ENCODE measurements at places on chromosomes 1 and 21.
A peak's percentile ranks its signal among the peaks of the same experiment; 100 is the strongest.

- DNase-seq = no peak
Observed at GRCh38 chr1:33683913-33684312, 180.0 kb upstream of the HMGB4 start.

DNA sequence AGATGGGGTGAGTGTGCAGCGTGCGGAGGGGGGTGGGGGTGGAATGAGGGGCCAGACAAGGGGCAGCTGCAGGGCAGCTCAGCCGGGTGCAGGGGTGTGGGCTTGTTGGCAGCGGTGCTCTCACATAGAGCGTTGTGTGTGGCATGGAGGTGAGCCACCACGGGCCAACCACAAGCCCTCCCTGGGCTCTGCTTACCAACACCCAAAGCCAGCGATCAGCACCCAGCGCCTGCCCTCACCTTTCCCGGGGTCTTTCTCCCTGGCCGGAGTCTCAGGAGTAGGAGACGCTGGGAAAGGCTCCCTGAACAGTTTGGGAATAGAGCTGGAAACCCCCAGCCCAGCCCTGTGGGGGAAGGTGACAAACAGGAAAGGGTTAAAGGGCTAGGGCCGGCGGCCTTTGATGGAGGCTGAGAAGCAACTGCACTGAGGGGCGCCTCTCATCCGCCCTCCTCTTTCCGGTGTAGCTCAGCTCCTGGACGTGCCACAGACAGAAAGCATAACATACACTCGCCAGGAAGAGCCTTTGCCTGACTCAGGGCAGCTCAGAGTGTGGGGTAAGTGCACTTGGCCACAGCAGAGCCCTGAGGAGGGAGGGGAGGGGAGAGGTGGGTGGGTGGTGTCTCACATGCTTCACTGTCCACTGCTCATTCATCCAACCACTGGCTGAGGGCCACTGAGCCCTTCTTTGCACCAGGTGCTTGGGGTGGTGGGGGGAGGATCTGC, 577 bp downstream of the IKBKE start:
- no peak for DNase-seq

- no peak for DNase-seq
Observed at GRCh38 chr1:113905435-113905861, 322 bp downstream of the DCLRE1B start.

GRCh38 chr1:62196086-62196690, 1.5 kb downstream of the L1TD1 start:
- no peak for DNase-seq

DNA sequence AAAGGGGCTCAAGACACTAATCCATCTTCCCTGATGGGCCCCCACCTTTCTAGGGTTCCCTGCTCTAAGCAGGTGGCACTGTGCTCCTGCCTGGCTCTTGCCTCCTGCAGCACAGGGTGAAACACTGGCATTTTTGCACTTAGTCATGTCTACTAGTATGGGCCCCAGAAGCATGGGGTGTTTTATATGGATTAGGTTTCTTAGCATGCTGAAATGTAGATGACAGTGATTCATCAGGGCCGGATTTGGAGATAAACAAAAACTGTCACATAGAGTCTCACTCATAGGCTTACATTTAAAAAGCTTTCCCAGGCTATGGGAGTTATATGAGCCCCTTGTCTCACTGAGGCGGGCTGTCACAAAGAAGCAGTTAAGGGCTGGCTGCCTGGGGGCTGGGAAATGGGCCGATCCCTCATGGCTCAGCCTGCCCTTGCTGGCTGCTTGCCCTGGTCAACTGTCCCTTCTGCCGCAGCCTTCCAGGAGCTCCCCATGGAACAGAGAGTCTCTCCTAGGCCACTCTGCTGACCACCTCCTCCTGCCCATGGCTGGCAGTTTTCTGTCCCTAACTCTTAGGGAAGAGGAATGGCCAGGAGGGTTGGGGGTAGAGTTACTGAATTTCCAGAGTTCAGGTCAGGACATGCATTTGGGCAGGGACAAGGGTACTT, 6.5 kb downstream of the GALNT2 start:
- peak; percentile 74 for DNase-seq
